Activated CD4-positive, alpha-beta memory T cell treated with anti-CD3 and anti-CD28 coated beads, Interleukin-2, amount 10 ng/mL, durations not matched to agents 7 days and 5 days (primary cell): ENCODE measurements at places on chromosomes 1 and 21. TPM values are rescaled to one million over a fixed set of nuclear protein-coding genes. Genes with fewer than 3 reads are reported as not detected.

GREM2 gene
- total RNA-seq, result 1.4 TPM

CD1D gene
- not detected for total RNA-seq

PCBP3 gene
- total RNA-seq, result 3.9 TPM

CD34 gene
- total RNA-seq, result 0.03 TPM

NEK7 gene
- total RNA-seq, result 79.6 TPM

WLS gene
- total RNA-seq, result not detected

OR2L8 gene
- total RNA-seq, result not detected

EPHA2 gene
- total RNA-seq, result not detected

SNAP47 gene
- total RNA-seq, result 59.4 TPM

CFAP107 gene
- total RNA-seq, result not detected

C1orf116 gene
- 0.08 TPM for total RNA-seq

DMBX1 gene
- total RNA-seq, result 0.38 TPM

MEAF6 gene
- 64.2 TPM for total RNA-seq

DNA sequence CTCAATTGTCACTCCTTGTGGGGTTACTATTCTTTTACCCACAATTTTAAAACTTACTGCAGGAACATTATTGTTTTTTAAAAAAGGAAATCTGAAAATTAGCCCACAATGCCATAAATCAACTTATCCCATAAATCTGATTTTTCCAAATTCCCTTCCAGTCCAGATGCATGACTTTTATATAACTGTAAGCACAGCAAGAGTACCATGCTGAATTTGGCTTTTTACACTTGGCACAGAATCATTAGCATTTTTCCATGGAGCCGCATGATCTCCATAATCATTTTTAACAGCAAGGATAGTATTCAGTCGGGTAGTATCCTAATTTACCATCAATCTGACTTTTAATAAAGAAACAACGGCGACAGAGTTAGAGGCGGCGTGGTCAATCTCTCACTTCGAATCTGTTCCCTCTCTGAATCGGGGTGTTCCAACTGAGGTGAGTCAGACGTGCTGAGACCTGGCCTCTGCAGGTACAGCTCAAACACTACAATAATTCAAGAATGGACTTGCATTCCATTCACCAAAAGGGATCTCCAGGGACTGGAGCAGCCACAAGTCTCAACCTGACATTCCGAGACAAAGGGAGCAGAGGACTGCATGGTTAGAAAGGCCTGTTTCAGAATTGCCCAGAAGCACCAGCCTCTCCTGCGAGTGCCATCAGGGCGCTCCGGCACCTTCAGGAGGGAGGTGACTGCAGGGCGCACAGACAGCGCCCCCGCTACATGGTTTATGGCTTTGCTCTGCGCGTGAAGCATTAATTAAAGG lies 48.9 kb downstream of the SLC66A1 start:
- no peak overlapping the region for H3K4me3 ChIP-seq
- peaks cover 29% of the 10 kb centered on the region for H3K36me3 ChIP-seq
- H3K27me3 ChIP-seq, result no peaks in the 10 kb centered on the region
- H3K27ac ChIP-seq, result peak overlapping the region; percentile 23

DNA sequence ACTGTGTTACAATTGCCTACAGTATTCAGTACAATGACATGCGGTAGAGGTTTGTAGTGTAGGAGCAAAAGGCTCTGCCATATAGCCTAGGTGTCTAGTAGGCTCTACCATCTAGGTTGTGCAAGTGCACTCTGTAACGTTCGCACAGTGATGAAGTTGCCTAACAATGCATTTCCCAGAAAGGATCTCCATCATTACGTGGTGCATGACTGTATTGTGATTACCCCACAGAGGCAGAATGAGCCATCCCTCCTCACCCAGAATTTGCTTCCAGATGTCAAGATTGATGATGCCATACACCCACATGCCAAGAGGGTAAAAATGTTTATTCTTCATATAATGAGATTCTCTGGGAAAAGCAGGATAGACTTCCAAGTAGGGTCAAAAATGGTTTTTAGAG lies 199.3 kb upstream of the CTTNBP2NL start:
- DNase-seq, result no peak
- H3K4me3 ChIP-seq, result no peak overlapping the region
- no peaks in the 10 kb centered on the region for H3K36me3 ChIP-seq
- H3K4me1 ChIP-seq, result no peaks in the 10 kb centered on the region
- peaks cover 5% of the 10 kb centered on the region for H3K27me3 ChIP-seq

DNA sequence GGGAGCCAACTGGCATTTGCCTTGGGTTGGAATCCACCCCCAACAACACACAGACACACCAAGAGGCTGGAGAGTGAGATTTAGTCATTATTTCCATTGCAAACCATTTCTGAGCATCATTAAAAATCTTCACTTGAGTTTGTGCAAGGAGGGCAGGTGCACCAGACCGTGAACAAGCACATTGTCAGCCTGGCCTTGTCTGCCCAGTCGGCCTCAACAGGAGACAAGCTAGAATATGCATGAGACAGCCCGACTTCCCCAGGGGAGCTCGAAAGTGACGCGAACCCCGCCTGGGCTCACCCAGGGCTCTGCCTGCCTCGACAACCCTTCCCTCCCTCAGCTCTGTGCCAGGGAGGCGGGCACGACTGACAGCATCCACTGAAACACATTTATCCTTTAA lies 15.4 kb upstream of the GUCA2B start:
- no peak overlapping the region for H3K4me3 ChIP-seq
- peaks cover 6% of the 10 kb centered on the region for H3K27me3 ChIP-seq
- no peak overlapping the region for H3K27ac ChIP-seq
- no peaks in the 10 kb centered on the region for H3K4me1 ChIP-seq
- DNase-seq, result no peak

DNA sequence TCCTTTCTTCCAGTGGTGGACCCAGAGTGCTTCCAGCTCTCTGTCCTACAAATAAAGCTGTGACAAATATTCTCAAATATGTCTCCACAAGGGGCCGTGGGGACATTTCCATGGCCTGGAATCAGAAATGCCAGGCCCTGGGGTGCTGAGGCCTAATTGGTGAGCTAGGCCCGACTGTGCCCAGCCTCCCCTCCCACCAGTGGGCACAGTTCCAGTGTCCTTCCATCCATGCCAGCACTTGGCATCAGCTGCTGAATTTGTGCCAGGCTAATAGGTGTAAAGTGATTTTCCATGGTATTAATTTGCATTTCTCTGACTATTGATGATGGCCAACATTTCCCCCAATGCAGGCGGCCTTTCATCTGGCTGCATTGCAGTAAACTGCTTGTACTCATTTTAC lies 48.5 kb upstream of the B3GALT5 start:
- H3K27me3 ChIP-seq, result no peaks in the 10 kb centered on the region
- H3K4me3 ChIP-seq, result no peak overlapping the region
- DNase-seq, result no peak
- H3K27ac ChIP-seq, result no peak overlapping the region

GRCh38 chr1:193545171-193545570 lies 358.8 kb upstream of the B3GALT2 start:
- no peaks in the 10 kb centered on the region for H3K27me3 ChIP-seq
- H3K36me3 ChIP-seq, result peaks cover 29% of the 10 kb centered on the region
- H3K27ac ChIP-seq, result no peak overlapping the region
- no peak overlapping the region for H3K4me3 ChIP-seq

- H3K4me3 ChIP-seq, result no peak overlapping the region
- H3K36me3 ChIP-seq, result peaks cover 5% of the 10 kb centered on the region
- no peaks in the 10 kb centered on the region for H3K27me3 ChIP-seq
- no peak overlapping the region for H3K27ac ChIP-seq
These were observed 123.2 kb downstream of the DPYD start for GRCh38 chr1:97797403-97798183.

DNA sequence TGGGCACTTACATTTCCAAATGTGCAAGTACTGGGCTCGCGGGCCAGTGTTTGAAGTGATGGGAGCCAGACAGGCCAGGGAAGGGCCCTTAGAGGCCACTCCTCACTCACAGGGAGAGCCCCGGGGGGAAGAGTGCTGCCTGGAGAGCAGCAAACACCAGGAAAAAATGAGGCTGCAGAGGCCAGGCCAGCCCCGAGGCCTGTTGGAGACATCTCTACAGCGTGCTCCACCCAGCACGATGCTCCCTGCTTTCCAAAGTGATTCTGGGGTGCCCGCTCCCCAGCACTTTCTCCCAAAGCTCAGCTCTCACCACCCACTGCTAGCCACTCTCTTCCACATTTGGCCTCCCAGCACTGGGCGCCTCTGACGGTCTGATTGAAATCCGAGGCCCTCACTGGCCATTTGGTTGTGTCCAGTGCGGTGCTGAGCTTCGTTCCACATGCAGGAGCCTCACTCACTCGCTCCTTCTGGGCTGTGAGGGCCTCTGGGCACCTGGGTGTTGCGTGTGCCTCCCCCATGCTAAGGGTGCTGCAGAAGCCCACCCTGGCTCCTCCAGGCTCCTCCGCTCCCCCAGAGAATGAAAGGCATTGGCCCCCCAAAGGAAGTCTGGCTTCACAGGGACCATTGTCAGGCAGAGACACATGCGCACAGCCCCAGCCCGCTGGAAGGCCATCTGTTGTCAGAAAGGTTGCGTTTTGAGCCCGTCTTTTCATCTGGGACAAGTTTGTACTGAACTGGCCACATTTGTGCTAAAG lies 385.4 kb upstream of the VAMP3 start:
- peaks cover under 1% of the 10 kb centered on the region for H3K27me3 ChIP-seq
- H3K36me3 ChIP-seq, result no peaks in the 10 kb centered on the region
- H3K4me3 ChIP-seq, result no peak overlapping the region
- no peaks in the 10 kb centered on the region for H3K4me1 ChIP-seq

- no peak for DNase-seq
- H3K27me3 ChIP-seq, result no peaks in the 10 kb centered on the region
- no peak overlapping the region for H3K4me3 ChIP-seq
- no peaks in the 10 kb centered on the region for H3K36me3 ChIP-seq
- no peaks in the 10 kb centered on the region for H3K4me1 ChIP-seq
These were observed 79.3 kb upstream of the SPAG17 start for GRCh38 chr1:118264343-118264742.

DNA sequence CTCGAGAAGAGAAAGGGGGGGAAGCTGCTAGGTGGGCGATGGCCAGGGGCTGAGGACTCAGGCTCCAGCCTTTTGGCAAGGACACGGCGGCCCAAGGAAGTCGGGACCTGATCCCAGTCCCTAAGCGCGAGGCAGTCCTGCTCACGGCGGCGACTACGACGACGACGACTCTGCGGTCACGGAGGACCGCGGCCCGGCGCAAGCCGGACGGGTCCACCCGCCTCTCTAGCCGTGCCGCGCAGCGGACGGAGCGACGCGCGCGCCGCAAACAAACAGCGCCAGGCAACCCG lies 401 bp downstream of the WNT9A start:
- DNase-seq, result no peak
- H3K27me3 ChIP-seq, result peaks cover 19% of the 10 kb centered on the region
- no peak overlapping the region for H3K27ac ChIP-seq
- H3K4me1 ChIP-seq, result peaks cover 12% of the 10 kb centered on the region
- no peaks in the 10 kb centered on the region for H3K36me3 ChIP-seq
- peak overlapping the region; percentile 70 for H3K4me3 ChIP-seq

DNA sequence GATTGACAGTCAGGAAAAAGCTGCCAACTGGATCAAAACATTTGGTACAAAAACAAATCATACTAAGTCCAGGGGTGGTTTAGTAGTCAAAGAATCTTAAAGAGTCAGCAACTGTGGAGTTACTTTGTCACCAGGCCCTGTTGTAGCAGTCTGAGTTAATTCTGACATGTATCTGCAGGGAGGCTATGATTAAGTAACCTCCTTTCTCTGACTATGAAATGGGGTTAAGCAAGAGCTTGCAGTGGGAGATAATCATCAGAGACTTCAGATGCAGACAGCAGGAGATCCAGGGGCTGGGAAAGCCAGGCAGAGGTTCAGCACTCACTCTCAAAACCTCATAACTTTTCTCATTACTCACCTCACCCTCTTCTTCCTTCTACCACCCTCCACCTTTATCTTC lies 99.2 kb upstream of the BTG3 start:
- H3K36me3 ChIP-seq, result peaks cover 5% of the 10 kb centered on the region
- H3K27me3 ChIP-seq, result peaks cover 4% of the 10 kb centered on the region
- H3K4me1 ChIP-seq, result peaks cover 13% of the 10 kb centered on the region
- no peak overlapping the region for H3K27ac ChIP-seq
- DNase-seq, result no peak

DNA sequence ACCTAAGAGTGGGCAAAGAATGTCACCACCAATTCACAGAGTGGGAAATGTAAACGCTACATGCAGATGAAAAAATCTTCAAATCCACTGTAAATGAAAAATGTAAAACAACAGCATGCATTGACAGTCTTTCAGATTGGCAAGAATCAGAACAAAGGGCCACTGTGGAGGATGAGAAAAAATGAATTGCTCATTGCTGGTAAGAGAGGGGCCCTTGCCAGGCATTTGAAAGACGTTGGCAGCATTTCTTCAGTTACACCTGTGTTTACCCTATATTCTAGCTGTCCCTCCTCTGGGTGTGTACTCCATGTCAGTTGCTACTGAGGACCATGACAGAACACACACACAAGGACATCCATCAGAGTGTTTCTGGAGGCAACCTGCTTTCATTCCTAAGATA lies 25.8 kb upstream of the AADACL3 start:
- no peak overlapping the region for H3K4me3 ChIP-seq
- no peaks in the 10 kb centered on the region for H3K4me1 ChIP-seq
- H3K36me3 ChIP-seq, result no peaks in the 10 kb centered on the region
- H3K27ac ChIP-seq, result no peak overlapping the region

DNA sequence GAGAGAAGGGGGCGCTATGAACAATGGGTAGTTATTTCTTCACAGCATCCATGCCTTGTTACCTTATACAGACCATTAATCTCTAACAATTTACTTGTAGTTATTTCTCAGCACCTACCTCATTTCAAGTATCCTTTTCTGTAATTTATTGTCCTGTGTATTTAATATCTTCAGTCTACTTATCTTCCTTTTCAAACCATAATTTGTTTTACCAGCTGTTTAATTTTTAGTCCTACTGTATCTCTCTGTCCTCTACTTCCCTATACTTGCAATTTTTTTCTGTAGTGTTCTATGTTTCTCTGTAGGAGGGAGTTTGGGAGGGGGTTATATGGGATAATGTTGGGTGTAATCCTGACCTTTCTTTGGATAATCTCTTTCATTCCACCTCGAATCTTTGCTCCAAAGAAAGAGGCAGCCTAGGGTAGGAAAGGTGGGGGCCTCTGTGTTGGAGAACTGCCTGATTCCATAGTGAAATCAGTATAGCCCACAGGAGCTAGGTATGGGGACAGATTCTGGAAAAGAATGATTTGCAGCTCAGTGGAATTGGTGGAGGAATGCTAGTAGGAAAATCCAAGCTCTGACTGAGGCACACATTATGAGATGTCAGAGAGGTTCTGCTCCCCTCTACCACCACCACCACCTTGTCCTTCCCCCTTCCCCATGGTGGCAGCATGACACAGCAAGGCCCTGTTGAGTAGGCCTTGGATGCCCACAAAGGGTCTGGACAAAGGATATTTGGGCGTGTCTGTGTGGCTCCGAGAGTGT lies 642 bp downstream of the MLLT11 start:
- DNase-seq, result no peak
- H3K27me3 ChIP-seq, result no peaks in the 10 kb centered on the region

DNA sequence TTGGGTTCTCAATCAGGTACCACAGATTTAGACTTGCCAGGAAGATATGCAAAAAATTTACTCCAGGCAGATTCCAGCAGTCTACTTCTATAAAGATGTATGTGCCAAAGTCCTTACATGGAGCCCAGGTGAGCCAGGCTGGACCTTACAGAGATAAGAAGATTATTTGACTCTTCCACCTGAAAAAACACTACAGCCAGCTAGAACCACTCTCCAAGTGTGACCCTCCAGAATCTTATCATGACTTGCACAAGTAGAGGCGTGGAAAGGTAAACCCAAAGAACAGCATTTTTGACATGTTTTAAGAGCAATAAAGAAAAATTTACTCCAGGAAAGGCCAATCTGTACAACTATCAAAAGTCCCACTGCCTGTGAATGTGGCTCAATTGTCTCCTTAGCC lies 146.8 kb upstream of the DPT start:
- no peaks in the 10 kb centered on the region for H3K4me1 ChIP-seq
- no peaks in the 10 kb centered on the region for H3K36me3 ChIP-seq
- no peak overlapping the region for H3K4me3 ChIP-seq
- H3K27ac ChIP-seq, result no peak overlapping the region

GRCh38 chr1:204211046-204211445 lies 2.7 kb downstream of the GOLT1A start:
- no peak for DNase-seq
- peaks cover 21% of the 10 kb centered on the region for H3K27me3 ChIP-seq
- H3K4me3 ChIP-seq, result no peak overlapping the region
- H3K36me3 ChIP-seq, result no peaks in the 10 kb centered on the region
